ENCODE measurements at places on chromosomes 3 and 15. TPM values are rescaled to one million over a fixed set of nuclear protein-coding genes. Genes with fewer than 3 reads are reported as not detected.

GRCh38 chr3:14487086-14487485 is 53.1 kb downstream of the GRIP2 start:
- no peak for DNase-seq
- H3K4me1 ChIP-seq: peaks cover 17% of the 10 kb centered on the region
- H3K4me3 ChIP-seq: no peak overlapping the region

CHL1 gene
- not detected for total RNA-seq

- H3K4me1 ChIP-seq: peaks cover 5% of the 10 kb centered on the region
- H3K36me3 ChIP-seq: no peaks in the 10 kb centered on the region
- H3K27ac ChIP-seq: no peak overlapping the region
- no peak for DNase-seq
- no peaks in the 10 kb centered on the region for H3K27me3 ChIP-seq
Measured at GRCh38 chr3:56357266-56357665, 111.0 kb downstream of the ERC2 start.

GRCh38 chr3:135930255-135930654 is 35.3 kb upstream of the PPP2R3A start:
- H3K36me3 ChIP-seq: no peaks in the 10 kb centered on the region
- no peak overlapping the region for H3K4me3 ChIP-seq
- DNase-seq: no peak
- H3K27me3 ChIP-seq: no peaks in the 10 kb centered on the region
- H3K4me1 ChIP-seq: peaks cover 16% of the 10 kb centered on the region

ALPK3 gene
- 6.9 TPM for total RNA-seq

CCDC39 gene
- not detected for total RNA-seq

DNA sequence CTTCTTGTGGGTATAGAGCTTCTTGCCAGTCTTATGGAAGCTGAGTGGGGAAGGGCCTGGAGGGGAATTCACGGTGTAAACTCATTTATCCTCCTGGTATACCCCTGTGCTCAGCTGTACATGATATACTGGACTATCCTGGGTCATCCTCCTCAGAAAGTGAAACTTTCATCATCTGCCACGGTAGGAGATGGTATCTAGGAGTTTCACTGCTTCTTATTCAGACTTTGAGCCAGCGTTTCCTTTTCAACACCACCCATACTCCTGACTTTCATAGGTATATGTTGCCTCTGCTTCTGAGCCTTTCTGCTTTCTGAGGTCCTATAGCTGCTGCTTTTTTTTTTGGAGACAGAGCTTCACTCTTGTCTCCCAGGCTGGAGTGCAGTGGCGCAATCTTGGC is 15.6 kb downstream of the SENP5 start:
- H3K27me3 ChIP-seq: no peaks in the 10 kb centered on the region
- H3K36me3 ChIP-seq: peaks cover 16% of the 10 kb centered on the region
- H3K4me3 ChIP-seq: no peak overlapping the region
- no peak overlapping the region for H3K27ac ChIP-seq

ACTC1 gene
- not detected for total RNA-seq

C15orf62 gene
- total RNA-seq: 1.5 TPM

GRCh38 chr3:25427942-25428788 is at the start of gene RARB:
TSS of gene RARB (plus strand) at chr3:25428263. CDS start at chr3:25428732, 469 bp downstream.
- DNase-seq: no peak
- H3K27me3 ChIP-seq: peaks cover 86% of the 10 kb centered on the region
- no peak within 1 kb of the TSS for H3K27ac ChIP-seq
- H3K4me1 ChIP-seq: 0 out of 2 replicates have a peak, but pooled peaks cover 7% of the 10 kb centered on the region
- H3K36me3 ChIP-seq: no peaks in the 10 kb centered on the region

NRROS gene
- 0.29 TPM for total RNA-seq

IQCH gene
- total RNA-seq: 2.1 TPM
